ENCODE measurements at places on chromosomes 6 and 20.
A peak's percentile ranks its signal among the peaks of the same experiment; 100 is the strongest.

DNA sequence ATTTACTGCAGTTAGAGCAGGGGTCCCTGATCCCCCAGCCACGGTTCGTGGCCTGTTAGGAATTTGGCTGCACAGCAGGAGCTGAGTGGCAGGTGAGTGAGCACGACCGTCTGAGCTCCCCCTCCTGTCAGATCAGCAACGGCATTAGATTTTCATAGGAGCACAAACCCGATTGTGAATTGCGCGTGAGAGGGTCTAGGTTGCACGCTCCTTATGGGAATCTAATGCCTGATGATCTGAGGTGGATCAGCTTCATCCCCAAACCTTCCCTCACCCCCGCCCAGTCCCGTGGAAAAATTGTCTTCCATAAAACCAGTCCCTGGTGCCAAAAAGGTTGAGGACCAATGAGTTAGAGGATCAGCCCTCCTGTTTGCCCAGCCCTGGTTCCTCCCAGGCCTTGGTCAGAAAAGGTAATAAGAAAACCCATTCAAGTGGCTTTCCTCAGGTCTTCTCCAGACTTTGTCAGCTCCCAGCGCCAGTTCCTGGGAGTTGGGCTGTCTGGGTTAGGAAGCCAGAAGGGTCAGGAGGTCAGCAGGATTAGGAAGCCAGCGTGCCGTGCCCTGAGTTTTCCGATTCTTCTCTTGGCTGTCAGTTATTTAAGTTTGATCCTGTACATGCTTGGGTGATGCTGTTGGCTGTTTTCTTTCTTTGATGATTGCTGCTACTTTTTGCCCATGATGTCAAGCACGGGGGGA lies 139.9 kb upstream of the PMEPA1 start:
- peaks cover 15% of the 10 kb centered on the region for H3K27me3 ChIP-seq
- no peaks in the 10 kb centered on the region for H3K36me3 ChIP-seq
- H3K4me1 ChIP-seq: peaks cover 10% of the 10 kb centered on the region
- no peak overlapping the region for H3K4me3 ChIP-seq

GRCh38 chr6:153012856-153013255 lies 10.3 kb upstream of the MTRF1L start:
- no peak overlapping the region for H3K4me3 ChIP-seq
- no peaks in the 10 kb centered on the region for H3K4me1 ChIP-seq
- H3K36me3 ChIP-seq: no peaks in the 10 kb centered on the region
- no peak for DNase-seq
- H3K27ac ChIP-seq: no peak overlapping the region

DNA sequence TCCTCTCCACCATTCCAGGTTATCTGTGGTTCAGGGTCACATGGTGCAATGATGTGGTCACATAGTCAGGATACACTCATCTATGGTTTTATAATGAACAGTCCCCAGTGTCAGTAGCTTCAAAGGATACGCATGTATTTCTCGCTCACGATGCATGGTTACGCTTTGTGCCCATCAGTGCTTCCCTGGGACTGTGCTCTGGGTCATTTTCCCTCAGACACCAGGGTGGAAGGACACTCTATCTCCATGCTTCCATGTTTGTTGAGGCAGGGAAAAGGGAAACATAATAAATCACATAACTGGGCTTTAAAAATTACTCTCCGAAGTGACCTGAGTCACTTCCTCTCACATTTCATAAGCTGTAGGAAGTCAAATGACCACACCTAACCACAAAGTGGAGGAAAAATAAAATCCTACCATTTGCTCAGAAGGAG lies 394.8 kb upstream of the NOX3 start:
- no peaks in the 10 kb centered on the region for H3K36me3 ChIP-seq
- no peaks in the 10 kb centered on the region for H3K4me1 ChIP-seq
- no peak overlapping the region for H3K4me3 ChIP-seq
- no peaks in the 10 kb centered on the region for H3K27me3 ChIP-seq
- no peak overlapping the region for H3K27ac ChIP-seq
- no peak for DNase-seq

- H3K27me3 ChIP-seq: peaks cover 37% of the 10 kb centered on the region
- no peak for DNase-seq
- H3K4me1 ChIP-seq: peaks cover 15% of the 10 kb centered on the region
- H3K4me3 ChIP-seq: no peak overlapping the region
Measured at GRCh38 chr6:166636191-166636933, 9.3 kb upstream of the RPS6KA2 start.

DNA sequence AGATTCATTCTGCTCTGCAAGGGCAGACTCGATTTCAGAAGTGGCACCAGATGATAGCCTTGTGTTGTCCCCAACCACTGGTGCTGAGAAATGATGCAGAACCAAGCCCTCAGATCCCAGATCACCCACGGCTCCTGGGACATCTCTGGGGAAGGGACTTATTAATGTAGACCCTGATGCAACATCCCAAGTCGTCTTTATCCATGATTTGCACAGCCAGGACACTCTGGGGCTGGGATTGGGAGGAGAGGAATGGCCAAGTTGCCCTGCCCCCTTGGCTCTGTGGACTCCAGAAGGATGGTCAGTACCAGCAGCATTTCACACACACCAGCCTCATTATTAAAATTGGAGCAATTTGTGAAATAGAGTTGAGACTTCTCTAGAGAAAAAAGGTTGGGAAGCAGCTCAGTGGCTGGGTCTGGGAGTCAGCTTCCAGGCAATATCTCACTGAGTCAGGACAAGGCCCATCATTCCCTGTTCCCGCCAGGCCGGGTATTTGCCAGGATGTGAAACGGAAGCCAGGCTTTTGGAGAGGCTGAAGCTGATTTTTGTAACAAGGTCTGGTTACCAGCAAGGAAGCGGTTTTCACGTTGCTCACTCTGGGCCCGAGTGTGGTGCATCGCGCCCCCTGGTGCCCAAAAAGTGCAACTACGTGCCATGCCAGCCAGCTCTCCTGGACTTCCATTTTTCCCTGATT lies 67.4 kb downstream of the ZBTB2 start:
- H3K36me3 ChIP-seq: peaks cover 16% of the 10 kb centered on the region
- peak overlapping the region; percentile 61 for H3K27ac ChIP-seq

GRCh38 chr6:111620169-111620568 lies 14.5 kb upstream of the TRAF3IP2 start:
- no peak overlapping the region for H3K4me3 ChIP-seq
- H3K27me3 ChIP-seq: no peaks in the 10 kb centered on the region
- H3K36me3 ChIP-seq: no peaks in the 10 kb centered on the region
- H3K27ac ChIP-seq: no peak overlapping the region
- DNase-seq: no peak

- peaks cover 89% of the 10 kb centered on the region for H3K36me3 ChIP-seq
- H3K27ac ChIP-seq: no peak overlapping the region
- no peak overlapping the region for H3K4me3 ChIP-seq
Measured at GRCh38 chr20:417801-418342, 9.8 kb downstream of the RBCK1 start.

DNA sequence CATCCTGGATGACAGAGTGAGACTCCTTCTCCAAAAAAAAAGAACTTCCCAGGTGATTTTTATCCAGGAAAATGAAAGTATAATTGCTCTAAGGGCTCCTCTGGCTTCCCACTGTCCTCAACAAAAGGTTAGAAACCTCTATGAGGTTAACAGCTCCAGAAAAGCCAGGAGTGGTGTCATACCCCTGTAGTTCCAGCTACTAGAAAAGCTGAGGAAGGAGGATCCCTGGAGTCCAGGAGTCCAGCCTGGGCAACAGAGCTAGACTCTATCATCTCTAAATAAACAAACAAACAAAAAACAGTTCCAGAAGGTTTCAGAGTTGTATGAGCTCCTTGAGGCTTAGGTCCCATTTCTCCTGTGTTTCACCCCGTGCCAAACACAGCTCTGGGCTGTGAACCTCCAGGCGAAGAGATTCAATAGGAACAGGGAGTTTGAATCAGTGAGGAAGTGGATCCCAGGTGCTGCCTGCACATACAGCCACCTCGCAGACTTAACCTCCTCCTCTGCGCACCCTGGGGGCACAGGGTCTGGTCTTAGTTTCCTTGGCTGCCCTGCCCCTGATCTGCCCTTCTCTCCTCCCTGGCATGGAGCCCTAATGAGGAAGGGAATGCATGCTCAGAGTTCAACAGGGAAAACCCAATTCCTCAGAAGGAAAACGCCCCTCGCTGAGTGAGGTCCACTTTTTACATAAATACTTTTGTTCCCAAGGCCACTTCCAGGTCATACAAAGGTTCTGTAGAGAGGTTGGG lies 31.0 kb downstream of the ZC3H12D start:
- H3K4me1 ChIP-seq: no peaks in the 10 kb centered on the region
- H3K4me3 ChIP-seq: no peak overlapping the region
- H3K36me3 ChIP-seq: peaks cover 4% of the 10 kb centered on the region
- H3K27ac ChIP-seq: no peak overlapping the region

DNA sequence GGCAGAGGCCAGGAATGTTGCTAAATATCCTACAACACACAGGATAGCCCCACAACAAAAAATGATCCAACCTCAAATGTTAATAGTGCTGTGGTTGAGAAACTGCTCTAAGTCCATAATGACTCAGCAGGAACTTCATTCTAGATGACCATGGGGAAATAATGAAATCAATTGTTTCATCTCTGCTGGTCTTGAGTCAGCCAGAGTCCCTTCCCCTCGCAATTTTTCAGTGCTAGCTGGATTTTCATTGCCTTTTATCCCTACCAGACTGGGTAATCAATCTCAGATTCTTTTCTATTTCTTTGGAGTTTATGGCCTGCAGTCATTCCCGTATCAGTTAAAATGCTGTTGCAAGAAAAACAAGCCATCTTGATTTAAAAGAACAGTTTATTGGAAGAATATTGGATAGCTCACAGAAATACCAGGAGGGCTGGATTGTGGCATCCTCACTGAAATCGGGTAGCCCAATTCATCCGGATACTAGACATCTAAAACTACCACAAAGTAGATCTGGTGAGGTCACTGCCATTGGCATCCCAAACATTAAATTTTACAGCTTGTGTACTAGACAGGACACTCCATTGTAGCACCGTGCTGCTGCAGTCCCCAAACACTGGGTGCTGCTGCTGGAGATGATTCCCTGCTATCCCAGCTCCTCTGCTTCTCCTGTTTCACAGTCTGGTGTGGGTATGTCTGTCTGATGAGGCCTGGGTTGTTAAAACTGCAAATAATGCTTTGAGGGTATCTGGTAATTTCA lies 30.3 kb upstream of the POPDC3 start:
- DNase-seq: peak; percentile 20
- H3K27me3 ChIP-seq: no peaks in the 10 kb centered on the region
- H3K27ac ChIP-seq: peak overlapping the region; percentile 13
- H3K4me3 ChIP-seq: no peak overlapping the region
- peaks cover 32% of the 10 kb centered on the region for H3K4me1 ChIP-seq

DNA sequence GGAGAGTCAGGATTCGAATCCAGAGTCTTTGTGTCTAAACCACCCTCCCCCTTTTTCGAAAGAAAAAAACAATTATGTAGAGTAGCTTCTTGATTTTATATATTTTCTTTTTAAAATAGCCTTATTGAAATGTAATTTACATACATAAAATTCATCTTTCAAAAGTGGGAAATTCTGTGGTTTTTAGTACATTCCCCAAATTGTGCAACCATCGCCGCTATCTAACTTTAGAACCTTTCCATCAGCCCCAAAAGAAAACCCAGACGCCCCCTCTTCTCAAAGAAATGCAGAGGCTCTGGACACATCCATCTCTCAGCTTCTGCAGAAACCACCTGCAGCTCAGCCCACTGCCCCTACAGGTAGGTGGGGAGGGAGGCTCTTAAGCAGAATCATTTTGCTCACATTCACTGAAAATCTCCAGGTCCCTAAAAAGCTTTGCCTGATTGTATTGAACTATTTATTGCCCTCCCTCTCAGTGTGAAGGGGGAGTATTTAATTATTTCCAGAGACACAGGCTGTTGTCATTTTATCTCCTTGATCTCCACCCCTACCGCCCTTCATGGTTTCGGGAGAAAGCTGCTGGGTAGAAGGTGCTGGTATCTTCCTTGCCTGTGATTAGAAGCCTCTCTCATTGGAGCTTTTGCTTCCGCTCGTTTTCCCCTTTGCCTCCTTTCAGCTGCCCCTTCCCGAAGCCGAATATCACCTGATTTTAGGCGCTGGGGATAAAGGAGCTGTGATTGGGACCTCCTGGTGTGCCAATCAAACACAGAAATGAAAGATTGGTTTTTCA lies 68.7 kb upstream of the KCNG1 start:
- H3K4me3 ChIP-seq: peak overlapping the region; percentile 4
- H3K36me3 ChIP-seq: no peaks in the 10 kb centered on the region
- no peak for DNase-seq
- H3K4me1 ChIP-seq: no peaks in the 10 kb centered on the region

GRCh38 chr6:1644516-1645060 lies 34.9 kb downstream of the FOXC1 start:
- H3K27ac ChIP-seq: no peak overlapping the region
- DNase-seq: no peak
- peaks cover 6% of the 10 kb centered on the region for H3K36me3 ChIP-seq
- peaks cover 40% of the 10 kb centered on the region for H3K4me1 ChIP-seq
- no peak overlapping the region for H3K4me3 ChIP-seq

GRCh38 chr6:145845557-145845956 lies 31.0 kb upstream of the FBXO30 start:
- no peak overlapping the region for H3K4me3 ChIP-seq
- H3K27ac ChIP-seq: no peak overlapping the region
- DNase-seq: no peak
- H3K36me3 ChIP-seq: no peaks in the 10 kb centered on the region

DNA sequence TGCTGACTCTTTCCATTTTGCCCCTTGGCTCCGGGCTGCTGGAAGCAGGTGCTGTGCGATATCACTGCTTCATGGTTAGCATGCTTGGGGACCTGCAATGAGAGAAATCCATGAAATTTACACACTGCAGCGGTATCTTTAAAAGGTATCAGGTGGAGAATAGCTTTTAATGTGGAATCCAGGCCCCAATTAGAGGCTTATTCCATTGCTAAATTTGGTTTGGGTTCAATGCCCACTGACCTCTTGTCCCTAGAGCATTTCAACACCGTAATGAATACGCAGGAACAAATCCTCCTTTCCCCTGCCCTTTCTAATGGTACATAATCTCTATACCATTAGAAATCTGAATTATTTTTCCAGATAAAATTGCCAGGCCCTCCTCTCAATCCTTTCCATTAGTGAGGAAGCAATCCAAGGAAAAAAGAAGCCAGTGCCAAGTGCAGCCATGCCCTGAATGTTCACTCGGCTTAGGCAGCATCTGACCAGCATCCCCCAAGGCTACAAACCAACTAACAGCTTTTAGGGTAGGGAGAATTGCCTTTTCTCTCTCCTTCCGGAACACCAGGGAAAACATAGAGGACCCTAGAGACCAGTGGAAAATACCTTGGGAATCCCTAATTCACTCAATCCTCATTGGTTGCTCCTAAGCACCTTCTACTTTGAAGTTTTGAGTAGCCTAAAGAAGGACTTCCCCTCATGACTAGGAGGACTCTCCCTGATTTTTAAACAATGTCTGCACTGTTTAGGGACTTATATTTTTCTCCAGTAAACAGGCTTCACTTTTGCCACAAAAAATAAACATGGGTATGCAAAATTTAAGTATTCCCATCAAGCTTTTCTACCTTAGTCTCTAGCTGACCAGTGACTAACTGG lies 143.1 kb downstream of the QRSL1 start:
- H3K36me3 ChIP-seq: peaks cover 24% of the 10 kb centered on the region
- no peak overlapping the region for H3K27ac ChIP-seq
- H3K4me1 ChIP-seq: peaks cover 12% of the 10 kb centered on the region
- no peak for DNase-seq

DNA sequence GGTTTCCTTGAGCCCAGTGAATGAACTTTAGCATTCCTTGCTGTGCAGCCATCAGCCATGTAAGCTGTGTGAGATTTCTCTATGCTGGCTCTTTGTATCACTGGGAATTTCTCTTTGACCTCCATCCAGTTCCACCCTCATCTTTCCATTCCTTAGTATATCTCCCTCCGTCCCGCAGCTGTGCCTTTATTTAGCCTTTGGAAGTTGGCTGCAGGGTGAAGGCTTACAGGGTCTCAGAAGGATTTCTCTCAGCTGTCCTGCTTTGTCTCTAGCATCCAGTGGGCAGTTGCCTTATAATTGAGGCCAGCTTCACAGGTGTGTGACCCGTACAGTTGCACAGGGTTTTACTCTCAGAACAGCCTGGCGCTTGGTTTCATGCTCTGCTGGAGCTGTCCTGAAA lies 144.3 kb downstream of the PXDC1 start:
- no peak overlapping the region for H3K4me3 ChIP-seq
- DNase-seq: no peak
- H3K36me3 ChIP-seq: no peaks in the 10 kb centered on the region
